T follicular helper cell (primary cell): ENCODE measurements at places on chromosomes 4 and X.

GRCh38 chrX:39335513-39336235, 534.4 kb downstream of the MID1IP1 start:
- no peak for DNase-seq

DNA sequence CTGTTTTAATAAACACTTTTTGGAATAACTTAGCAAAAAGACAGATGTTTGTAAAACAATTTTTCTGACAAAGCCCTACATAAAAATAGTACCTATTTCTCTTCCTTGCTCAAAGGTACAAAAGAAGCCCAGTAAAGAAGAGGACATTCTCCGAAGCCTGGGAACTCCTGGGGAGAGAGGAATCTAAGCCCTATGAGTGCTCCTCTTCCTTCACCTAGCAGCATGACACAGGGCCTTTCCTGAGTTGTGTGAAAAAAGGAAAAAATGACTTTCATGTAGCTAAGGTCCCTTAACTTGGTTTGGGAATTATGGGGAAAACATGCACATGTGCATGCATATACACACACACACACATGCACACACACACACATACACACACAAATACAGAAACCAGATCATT, 586.9 kb downstream of the TMA16 start:
- no peak for DNase-seq

DNA sequence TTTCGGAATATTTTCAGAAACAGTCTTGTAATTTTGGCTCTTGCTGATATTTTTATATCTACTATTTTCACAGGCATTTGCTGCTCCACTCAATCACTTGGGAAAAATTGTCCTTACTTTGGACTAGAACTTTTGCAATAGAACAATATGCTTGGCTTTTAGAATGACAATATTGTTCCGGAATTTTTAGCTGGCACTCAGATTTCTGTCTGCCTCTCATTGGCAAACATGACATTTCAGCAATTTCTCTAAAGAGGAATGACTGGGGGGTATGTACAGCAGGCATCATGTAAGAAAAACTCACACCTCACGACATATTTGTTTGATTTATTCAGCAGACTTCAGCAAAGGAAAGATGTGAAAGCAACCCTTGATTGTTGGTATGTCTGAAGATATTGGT, 243.6 kb upstream of the GPRIN3 start:
- DNase-seq = no peak

- no peak for DNase-seq
Observed at GRCh38 chr4:1759170-1759817, 33.8 kb upstream of the FGFR3 start.

GRCh38 chr4:69689599-69689998, 36.6 kb upstream of the UGT2A1 start:
- no peak for DNase-seq

GRCh38 chr4:22500128-22500611, 15.7 kb downstream of the ADGRA3 start:
- no peak for DNase-seq

DNA sequence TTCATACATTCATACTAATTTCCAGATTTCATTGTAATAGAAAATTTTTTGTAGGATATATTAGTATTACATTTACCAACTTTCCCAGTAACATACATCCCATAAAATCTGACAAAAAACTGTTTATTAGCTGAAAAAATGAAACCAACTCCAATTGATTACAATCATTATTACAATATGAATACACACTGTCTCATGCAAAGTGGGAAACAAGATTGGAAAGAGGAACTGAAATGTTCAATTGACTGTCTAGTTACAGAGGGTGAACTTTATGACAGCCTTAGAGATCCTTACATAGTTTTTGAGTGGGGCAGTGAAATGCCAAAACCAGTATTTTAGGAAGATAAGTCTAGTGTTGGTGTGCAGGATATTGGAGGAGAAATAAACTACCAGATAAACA, 2.3 kb upstream of the AMBN start:
- DNase-seq = no peak

DNA sequence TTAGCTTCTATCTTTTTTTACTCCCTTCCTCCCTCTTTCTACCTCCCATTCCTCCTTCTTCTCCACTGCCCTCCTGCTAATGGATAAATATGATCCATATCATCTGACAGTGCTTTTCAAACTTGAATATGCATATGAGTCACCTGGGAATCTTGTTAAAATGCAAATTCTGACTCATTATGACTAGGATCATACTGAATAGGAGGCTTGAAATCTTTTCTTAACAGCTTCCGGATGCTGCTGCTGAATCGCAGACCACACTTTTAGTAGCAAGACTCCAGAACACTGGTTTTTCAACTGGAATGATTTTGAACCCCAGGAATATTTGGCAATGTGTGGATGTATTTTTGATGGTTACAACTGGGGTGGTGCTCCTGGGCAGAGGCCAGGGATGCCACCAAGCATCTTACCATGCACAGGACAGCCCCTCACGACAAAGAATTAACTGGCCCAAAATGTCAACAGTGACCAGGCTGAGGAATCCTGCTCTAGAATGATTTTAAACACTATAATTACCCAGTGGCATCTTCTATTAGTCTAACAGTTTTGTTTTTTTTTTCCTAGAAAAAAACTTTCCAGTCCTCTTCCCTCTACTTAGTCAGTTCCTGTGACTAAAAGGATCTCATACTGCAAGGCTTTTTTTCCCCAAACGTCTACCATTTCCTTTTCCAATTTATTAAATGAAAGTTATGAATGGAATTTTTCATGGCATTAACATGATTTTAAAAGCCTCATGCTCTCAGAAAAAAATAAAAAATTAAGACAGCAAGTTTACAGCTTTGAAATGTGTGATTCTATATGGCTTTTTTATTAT, 10.6 kb upstream of the PYURF start:
- no peak for DNase-seq

DNA sequence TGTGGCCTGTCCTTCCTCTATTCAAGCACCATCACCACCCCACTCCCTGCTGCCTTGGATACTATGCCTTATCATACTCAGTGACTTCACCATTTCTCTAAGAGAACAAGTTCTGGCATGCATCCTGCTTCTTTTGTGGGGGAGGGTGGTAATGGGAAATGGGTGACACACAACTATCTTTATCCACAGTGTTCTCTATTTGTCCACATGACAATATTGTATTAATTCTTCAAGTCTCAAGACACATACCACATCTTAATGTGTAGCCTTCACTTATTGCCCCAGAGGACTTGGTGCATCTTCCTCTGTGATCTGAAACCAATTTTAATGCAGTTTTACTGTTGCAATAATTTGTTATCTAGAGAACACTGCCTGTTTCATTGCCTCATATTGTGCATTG, 29.3 kb upstream of the UGT2B7 start:
- DNase-seq = no peak

- DNase-seq = no peak
Observed at GRCh38 chr4:71549516-71550160, 210.8 kb downstream of the SLC4A4 start.

- no peak for DNase-seq
Observed at GRCh38 chrX:13491061-13491460, 78.3 kb upstream of the EGFL6 start.

DNA sequence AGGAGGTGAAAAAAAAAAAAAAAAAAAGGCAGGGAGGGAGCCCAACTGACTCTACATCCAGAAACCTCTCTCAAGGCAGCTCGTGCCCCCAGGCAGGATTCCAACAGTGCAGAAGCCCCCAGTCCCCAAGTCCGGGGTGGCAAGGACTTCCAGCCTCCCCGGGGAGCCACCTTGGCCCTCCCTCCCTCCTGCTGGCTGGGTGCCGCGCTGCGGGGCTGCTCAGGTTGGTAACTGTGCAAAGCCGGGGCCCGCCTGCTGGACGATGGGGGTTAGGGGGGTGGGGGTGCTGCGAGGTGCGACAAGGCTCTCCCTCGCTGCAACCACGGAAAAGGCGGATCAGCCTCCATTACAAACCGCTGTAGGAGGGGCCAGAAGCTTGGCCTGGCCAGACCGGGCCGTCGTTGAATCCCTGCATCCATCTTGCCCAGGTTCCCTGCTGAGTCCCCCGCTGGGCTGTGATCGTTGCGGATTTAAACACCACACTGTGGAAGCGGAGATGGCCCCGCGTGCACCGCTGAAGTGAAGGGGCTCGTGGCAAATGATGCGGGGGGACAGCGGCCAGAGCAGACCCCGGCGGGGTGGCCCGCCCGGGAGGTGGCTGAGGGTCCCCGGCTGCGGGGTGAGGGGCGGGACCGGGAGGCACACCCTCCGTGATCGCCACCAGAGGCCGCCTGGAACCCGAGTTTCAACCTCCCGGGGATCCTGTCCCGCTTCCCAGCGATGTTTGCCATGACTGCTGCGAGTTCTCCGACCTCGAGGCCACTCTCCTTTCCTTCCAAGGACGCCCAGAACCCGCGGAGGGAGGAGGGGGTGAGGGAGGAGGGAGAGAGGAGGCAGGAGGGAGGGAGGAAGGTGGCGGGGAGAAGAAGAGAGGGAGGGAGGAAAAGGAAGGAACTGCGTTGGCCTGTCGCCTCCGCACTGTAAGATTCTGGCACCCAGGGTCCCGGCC, 58.0 kb upstream of the DDX3X start:
- DNase-seq = peak; percentile 33

DNA sequence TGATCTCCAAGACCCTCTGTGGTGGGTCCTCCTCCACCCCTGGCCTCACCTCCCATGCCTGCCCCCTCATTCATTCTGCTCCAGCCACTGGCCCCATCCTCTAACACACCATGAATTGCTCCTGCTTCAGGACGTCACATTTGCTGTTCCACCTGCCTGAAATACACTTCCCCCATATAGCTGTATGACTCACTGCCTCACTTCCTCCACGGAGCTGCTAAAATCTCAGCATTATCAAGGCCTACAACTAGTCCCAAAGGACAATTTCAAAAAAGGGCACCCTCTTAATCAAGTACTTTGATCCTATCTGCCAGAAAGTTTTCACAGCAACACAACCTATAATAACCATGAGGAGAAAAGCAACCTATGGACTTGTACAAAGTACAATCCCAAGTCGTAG, 43.6 kb upstream of the PHOX2B start:
- DNase-seq = no peak

DNA sequence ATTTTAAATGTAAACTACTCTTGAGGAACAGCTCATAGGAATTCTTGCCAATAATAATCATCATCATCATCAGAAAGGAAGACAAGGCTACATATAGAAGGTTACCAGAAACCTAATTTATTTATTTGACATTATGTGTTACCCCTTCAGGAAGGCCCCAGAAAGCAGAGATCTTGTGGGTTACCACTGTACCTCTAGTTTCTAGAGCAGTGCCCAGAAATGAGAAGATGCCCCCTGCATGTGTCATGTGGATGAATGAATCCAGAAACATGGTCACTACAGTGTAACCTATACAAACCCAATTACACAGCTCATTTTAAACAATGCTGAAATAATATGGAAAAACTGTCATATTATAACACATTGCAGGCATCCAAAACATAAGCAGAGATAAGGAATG, 70.4 kb downstream of the ARAP2 start:
- no peak for DNase-seq

- no peak for DNase-seq
Observed at GRCh38 chrX:41875142-41875541, 48.2 kb downstream of the CASK start.

DNA sequence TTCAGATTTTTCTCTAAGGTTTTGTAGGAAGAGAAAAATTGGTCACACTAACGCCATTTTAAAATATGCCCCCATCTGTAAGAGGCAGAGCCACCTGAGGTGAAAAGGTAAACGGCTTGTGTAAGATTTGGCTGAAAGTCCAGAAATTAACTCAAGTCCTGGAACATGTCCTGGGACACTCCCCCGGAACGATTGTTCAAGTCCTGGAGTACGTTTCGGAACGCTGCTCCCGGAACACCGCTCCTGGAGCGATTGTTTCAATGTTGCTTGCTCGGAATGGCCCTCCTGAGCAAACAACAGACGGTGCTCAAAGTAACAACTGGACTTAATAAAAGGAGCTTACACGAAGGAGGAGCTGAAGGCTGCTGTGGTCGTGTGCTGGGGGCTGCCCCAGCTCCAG, 796.5 kb upstream of the SLIT2 start:
- no peak for DNase-seq

DNA sequence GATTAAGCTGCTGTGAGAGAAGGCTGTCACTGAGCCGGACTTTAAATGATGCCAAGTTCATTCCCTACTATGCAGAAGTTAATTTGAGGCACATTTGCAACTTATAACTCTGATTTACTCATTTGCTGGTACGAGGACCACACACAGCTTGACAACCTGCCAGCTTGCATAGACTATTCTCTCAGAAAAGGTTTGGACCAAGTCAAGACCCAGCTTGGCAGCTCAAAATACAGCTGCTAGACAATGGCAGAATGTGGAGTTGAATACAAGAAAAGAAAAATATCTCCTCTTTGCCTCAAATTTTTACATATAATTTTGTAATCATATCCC, 338.9 kb downstream of the DHX15 start:
- no peak for DNase-seq

GRCh38 chr4:118032691-118033090, 1.6 kb upstream of the NDST3 start:
- DNase-seq = no peak
